HS-5 (cell line): ENCODE measurements at places on chromosomes 7 and 10.
A peak's percentile ranks its signal among the peaks of the same experiment; 100 is the strongest.

DNA sequence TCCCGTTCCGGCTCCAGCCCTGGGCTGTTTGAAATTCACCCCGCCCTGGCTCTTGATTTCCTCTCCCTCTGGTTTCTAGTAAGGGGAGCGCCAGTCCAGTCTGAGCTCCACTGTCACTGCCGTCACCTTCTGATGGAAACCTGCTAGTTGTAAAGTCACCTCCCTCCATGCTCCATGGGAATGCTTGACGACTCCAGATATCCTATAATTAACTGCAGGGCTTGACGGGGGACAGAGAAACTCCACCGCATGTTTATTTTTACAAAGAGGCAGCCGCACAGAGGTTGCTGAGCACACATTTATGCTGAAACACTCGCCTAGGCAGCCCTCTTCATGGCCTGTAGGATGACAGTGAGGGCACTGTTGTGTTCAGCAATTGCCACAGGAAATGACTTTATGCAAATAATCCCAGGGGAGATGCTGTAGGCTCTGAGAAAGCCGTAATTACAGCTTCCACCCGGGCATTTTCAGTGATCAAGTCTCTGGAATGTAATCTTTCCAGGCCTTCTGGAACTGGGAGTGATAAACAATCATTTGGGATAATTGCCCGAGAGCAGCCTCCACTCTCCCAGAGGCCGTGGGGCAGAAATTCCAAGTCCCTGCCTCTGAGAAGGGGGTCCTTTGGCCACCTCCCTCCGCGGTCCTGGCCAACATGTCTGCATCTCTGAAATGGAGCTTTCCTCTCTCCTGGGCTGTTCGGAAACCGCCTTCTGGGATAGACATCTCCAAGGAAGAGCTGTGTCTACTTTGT lies 300.5 kb downstream of the KLF6 start:
- no peak for DNase-seq

- no peak for DNase-seq
Measured at GRCh38 chr7:138477581-138477980, 17.5 kb downstream of the TRIM24 start.

DNA sequence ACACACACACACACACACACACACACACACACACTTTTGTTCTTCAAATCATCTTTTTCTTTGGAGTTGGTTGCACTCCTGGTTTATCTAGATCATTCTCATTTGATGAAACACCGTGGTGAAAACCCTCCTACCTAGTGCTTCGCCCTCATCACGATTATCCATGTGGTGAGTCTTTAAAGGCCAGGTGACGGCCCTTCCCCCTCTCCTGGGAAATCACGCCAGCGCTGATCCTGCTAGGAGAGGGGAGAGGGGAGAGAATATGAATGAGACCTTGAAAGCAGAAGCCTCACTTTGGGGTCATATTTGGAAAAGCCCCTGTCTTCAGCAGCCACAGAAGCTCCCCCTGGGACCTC lies 103.9 kb upstream of the LRRC4 start:
- no peak for DNase-seq

- no peak for DNase-seq
Measured at GRCh38 chr10:77911535-77912123, 14.9 kb downstream of the DLG5 start.

- no peak for DNase-seq
Measured at GRCh38 chr10:11176746-11177145, 159.1 kb downstream of the CELF2 start.

GRCh38 chr7:16916105-16916639 lies 34.4 kb upstream of the AGR3 start:
- peak; percentile 74 for DNase-seq

DNA sequence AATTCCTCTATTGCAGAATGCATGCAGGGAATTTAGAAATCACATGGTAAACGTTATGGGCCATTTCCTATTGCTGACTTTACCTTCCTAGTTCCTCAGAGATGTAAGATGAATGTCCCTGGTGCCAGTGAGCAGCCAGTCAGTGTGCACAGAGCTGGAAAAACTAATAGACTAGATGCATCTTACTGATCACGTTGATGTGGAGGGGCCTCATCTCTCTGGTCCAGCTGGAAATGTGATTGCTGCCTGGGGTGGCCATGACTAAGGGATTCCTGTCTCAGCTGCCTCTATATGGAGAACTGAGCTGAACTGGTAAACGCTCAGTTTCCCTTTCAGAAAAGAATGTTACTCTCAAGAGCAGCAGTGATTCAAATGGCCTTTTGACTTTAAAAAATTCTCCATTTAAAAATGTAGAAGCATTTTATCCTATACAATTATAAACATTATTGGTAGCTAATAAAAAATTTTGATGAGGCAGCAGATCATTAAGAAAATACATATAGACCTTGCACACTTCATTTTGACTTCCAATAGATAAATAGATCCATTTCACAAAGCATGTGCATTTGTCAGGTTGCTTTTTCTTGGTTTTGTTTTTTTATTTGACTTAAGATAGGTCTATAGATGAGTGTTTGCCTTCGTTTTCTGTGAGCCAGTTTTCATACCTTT lies 80.5 kb upstream of the INSYN2A start:
- DNase-seq: no peak

DNA sequence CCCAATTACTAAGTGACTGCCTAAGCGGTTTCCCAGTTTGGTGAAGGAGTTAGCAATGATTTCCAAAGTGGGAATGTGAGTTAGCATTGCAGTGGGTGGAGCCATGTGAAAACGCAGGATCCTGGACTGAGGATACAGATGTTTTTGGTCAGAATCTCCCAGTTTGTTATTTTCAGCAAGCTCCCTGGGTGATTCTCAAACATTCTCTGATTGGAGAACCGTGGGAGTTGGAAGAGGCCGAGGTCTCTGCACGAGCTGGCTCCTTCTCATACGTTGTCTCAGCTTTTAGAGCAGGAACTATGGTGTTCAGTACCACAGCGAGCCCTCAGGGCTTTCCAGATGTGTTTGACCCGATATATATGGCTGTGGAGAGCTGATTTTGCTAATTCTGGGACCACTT lies 396.5 kb upstream of the NPVF start:
- DNase-seq: no peak

GRCh38 chr7:137692399-137692798 lies 154.4 kb downstream of the DGKI start:
- no peak for DNase-seq

GRCh38 chr7:50557099-50557498 lies 8.1 kb downstream of the DDC start:
- DNase-seq: no peak

- DNase-seq: no peak
Measured at GRCh38 chr7:132069306-132069705, 507.0 kb downstream of the PLXNA4 start.

DNA sequence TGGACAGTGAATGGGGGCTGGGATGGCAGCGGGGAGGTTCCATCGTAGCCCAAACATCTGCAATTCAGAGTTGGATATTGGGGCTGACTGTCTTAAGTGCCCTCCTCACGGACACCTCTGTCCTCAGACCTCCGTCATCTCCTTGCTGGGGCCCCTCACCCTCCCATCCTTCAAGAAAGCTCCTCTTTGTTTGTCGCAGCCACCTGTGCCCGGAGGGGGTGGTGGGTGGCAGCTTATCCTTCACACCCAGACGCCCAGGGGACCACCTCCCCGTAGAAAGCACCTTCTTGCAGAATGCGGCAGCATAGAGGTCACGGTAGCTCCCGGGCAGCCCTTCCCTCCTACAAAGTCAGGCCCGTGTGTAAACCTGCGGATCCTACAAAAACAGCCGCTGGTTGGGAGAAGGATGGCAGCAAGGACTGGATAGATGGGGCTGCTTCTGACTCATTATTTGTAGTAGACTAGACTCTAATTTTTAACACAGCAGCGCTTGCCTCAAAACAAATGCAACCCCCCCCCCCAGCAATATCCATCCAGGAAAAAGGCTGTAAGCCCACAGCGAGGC lies 1.3 kb upstream of the PTPRN2 start:
- no peak for DNase-seq
